Mesangial cell (primary cell): ENCODE measurements at places on chromosomes 12 and 14. TPM values are rescaled to one million over a fixed set of nuclear protein-coding genes. Genes with fewer than 3 reads are reported as not detected.

KCNH5 gene
- total RNA-seq: not detected in 2 replicates

SLC17A8 gene
- total RNA-seq: not detected in 2 replicates

BATF gene
- not detected in 2 replicates for total RNA-seq

LRRC9 gene
- total RNA-seq: not detected in 2 replicates

AQP2 gene
- not detected in 2 replicates for total RNA-seq

EFS gene
- total RNA-seq: 10.4 and 14.7 TPM in 2 replicates

KRT80 gene
- 14.8 and 16.4 TPM in 2 replicates for total RNA-seq

KLRG1 gene
- 1.4 TPM in 1 of 2 replicates, not detected in the other for total RNA-seq
